ENCODE measurements at places on chromosomes 3 and 15. TPM values are rescaled to one million over a fixed set of nuclear protein-coding genes. Genes with fewer than 3 reads are reported as not detected.

DNA sequence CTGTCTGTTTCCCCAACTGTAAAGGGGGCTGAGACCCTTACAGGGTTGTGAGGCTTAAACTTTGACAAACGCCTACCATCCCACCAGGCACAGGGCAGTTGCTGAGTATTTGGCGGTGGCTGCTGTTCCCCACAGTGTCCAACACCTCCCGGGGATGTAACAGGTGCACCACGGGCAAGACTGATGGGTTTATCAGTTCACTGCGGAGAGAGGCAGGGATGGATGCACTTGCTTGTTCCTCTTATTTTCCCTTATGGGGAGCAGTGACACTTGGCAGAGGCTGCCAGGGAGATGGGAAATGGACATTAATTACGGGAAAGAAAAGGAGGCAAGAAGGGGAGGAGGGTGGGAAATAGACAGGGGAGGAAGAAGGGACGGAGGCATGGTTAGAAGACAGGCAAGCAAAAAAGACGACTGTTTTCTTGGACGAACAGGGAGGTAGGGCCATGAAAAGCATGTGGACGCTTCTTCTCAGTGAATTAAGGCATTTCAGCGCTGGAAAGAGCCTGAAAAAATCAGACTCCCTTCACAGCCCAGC lies 16.6 kb upstream of the ADIPOQ start:
- DNase-seq = no peak

DNA sequence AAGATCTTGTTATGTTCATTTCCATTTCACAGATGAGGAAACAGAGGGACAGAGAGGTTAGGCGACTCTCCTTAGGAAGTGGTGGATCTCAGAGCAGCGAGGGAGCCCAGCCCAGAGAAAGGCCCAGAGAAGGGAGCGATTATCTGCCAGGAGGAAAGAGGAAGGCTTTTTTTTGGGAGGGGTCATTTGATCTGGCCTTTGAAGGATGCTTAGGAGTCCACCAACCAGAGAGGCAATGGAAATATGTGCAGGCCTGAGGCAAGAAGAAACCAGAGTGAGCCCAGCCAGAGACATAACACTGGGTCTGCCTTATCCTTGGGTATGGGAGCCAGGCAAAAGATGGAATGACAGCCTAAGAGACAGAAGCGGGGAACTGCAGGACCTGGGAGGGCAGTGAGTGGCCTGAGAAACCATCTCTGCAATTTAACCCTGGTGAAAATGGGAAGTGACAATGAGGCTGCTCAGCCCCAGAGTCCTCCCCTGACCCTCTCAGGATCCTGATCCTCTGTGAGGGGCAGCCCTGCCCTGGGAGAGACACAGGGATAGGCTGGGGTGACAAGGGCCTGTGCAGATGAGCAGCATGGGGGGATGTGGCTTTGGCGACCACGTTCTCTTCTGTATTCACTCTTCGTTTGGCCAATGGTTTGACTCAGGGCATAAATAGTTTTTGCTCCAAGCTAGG lies 163.2 kb downstream of the WNT7A start:
- no peak for DNase-seq

DNA sequence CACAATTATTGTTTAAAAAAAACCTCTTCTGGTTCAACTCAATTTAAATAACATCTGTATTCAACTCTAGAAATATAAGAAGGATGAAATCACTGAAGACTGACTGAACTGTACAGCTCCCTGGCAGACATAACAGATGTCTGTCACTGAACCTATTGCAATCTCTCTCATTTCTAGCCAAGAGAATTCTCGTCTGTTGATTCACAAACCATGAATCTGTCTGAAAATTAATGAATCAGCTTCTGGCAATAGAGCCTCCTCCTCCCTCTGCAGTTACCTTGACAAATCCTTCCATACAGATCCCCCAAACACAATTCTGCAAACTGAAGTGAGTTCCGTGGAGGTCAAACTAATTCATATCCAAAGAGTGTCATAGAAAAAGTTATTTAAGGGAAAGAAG lies 561.4 kb downstream of the PYDC2 start:
- peak; percentile 12 for DNase-seq

GRCh38 chr3:62559831-62560445 lies 186.6 kb upstream of the FEZF2 start:
- DNase-seq = no peak

DNA sequence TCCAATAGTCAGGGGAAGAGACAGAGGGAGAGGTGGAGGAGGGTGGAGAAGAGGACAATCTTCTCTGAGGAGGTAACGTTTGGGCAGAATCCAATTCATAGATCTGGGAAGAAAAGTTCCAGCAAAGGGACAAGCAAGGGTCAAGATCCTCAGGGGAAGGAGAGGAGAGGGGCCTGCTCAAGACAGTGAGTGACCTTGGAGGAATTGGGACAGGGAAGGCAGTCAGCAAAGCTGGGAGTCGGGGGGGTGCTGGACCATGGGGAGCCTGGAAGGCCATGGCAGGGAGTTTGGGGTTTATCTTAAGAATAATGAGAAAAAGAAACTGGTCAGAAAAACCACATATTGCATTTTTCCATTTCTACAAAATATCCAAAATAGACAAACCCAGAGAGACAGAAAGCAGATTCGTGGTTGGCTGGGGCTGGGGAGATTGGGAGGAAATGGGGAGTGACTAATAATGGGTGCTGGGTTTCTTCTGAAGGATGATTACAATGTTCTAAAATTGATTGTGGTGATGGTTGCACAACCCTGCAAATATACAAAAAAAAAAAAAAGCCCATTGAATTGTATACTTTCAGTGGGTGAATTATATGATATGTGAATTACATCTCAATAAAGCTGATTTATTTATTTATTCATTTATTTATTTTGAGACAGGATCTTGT lies 19.6 kb upstream of the SRP14 start:
- no peak for DNase-seq

DNA sequence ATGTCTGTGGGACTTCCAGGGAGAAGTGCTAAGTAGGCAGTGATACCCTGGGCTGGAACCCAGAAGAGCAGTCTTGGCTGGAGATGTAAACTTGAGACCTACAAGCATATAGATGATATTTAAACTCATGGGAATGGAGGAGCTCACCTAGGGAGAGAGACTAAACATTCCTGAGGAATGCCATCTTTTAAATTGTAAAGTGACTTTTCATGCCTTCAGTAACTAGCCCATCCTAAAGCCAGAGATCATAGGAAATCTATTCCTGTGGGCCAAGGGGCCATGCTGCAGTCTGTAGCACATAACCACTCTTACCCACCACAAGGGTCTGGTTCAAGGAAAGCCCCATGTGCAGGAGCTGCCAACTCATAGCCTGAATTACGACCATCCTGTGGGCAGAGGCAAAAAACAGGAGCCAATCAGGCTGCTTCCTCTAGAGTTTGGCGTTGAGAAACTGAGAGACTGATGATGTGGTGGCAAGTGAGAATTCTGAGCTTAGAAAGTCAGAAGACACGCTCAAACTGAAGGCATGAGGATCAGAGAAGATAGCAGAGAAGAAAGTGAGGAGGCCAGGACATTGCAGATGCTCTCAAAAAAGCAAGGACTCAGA lies 37.5 kb downstream of the CTDSPL start:
- DNase-seq = no peak

DNA sequence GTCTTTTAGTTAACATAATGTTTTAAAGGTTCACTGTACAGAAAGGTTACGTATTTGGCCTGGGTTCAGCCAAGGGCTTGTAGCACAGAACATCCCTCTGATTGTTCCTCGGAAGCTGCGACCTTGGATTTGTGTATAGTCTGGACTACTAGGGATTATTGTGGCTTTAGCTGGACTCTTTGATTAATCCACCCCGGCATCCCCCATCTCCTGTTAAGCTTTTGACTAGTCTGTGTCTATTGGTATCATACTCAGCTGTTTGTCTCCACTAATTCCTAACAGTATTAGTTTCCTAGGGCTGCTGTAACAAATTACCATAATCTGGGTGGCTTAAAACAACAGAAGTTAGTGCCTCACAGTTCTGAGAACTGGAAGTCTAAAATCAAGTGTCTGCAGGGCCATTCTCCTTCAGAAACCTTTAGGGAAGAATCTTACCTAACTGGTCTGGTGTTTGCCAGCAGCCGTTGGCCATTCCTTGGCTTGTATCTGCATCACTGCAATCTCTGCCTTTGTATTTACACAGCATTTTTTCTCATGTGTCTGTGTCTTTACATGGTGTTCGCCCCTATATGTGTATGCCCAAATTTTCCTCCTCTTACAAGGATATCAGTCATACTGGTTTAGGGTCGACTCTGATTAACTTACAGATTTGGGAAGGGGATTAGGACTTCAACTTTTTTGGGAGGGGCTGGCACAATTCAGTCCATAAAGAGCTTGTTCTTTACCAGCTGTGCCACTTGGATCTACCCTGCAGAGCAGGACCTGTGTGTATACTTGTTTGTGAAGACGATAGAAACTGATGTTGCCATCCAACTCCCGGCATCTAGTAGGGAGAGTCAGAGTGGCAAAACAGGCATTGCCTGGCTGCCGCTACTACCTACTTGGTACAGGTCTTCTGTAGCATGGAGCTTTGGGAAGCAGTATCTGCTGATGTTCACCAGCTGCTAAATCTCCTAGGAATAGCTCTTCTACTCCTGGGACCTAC lies 117.8 kb downstream of the UBE2E2 start:
- DNase-seq = no peak

DNA sequence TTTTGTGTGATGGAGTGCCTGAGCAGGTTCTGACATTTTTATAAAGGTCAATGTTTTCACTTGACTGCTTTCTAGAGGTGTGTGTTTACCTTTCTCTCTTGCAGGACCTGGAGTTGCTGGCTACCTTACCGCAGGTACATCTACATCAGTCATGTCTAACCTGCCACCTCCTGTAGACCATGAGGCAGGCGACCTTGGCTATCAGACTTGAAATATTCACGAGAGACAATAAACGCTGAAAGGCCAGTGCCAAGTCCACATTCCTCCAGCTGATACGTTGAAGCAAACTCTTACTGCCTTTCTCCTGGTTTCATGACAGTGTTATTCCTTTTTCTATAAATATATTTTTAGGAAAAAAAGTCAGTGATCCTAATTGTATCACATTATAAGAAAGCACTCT lies 59.0 kb upstream of the ACKR4 start:
- DNase-seq = no peak

GRCh38 chr3:76645724-76646123 lies 394.2 kb upstream of the ROBO2 start:
- no peak for DNase-seq

GRCh38 chr15:76346669-76347481 lies 10.3 kb downstream of the ISL2 start:
- no peak for DNase-seq

DNA sequence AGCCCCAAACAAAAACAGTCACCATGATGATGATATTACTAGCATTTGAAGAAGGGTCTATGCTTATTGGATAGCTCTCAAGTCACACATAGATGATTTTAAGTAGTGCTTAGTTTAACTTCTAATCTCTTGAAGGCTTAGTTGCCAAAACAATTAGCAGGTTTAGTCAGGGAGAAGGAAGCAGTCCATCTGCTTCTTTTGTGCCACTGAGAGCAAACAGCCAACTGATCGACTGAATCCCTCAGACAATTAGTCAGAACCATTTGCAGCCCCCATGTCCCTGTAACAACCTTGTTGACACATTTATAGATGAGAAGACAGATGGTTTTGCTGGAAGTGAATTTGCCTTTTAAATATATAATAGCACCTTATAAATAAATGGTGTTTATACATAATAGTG lies 585.1 kb upstream of the SUCLG2 start:
- DNase-seq = no peak

DNA sequence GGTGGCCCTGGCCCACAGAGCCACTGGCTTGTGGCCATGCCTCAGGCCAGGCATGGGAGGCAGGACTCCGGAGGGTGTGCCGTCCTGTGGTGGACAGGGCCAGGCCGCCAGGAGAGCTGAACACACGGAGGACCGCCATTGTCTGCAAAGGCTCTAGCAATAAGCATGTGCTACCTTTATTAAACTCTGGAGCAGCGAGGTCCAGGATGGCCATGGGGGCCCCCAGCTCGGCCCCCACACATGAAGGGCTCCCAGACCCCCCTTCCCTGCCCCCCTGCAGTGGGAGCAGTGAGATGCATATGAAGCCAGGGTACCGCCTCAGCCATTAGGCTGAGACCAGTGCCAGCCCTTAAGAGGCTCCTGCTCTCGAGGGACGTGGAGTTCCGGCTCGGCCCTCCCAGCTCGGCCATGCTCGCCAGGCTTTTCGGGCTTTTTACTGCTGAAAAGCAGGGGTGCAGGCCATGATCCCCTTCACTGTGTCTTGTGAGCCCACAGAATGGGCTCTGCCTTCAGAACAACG lies 2.7 kb downstream of the AMIGO3 start:
- DNase-seq = no peak

GRCh38 chr3:70182166-70182565 lies 130.3 kb downstream of the MDFIC2 start:
- DNase-seq = no peak

- DNase-seq = peak; percentile 34
These were observed 82.9 kb upstream of the GSK3B start for GRCh38 chr3:120177151-120177550.

- DNase-seq = no peak
These were observed 1273.6 kb upstream of the GBE1 start for GRCh38 chr3:83034806-83035703.

GRCh38 chr3:37897763-37898162 lies 36.1 kb downstream of the CTDSPL start:
- no peak for DNase-seq

DNA sequence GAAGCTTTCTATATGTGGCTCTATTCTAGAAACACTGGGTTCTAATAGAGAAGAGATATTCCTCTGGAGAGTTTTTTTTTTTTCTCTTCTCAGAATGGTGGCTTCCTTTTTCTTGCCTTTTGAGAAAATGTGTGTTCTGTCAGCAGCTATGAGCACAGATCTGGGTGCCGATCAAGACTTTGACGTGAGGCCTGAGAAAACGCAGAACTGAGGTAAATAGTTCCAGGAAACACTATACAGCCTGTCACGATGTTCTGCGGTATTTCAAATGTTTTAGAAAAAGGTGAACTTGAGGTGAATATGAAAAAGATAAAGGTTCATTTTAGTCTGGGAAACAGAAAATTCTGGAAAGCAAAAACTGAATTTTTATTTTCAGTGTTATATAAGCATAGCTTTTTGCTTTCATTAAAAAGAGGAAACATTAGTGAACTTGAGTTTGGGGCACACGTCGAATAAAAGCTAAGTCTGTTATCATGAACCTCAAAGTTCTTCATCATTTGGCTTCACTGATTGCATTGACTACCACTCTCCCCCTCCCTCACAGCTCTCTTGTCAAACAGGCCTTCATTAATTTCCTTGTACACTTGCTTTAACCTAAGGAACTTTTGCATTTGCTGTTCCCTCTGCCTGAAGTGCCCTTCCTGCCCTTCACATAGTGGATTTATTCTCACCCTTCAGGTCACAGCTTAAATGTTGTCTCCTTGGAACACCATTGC lies 265.1 kb downstream of the NFKBIZ start:
- DNase-seq = no peak

DNA sequence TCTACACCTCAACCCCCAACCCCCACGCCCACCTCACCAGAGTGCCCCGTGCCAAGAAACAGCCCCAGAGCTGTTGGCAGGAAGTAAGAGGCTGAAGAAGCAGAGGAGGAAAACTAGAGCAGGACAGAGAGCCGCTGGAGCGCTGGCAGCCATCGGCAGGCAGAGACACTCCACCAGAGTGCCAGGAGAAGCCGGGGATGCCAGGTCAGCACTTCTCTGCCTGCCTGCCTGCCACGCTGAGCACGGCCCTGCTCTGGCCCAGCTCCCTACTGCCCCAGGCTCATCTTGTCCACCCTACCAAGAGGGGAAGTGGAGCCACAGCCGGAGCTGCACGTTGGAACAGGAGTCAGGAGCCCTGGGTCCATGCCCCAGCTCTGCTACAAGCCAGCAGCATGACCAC lies 29.7 kb downstream of the CACNA2D2 start:
- no peak for DNase-seq

Gene TTLL13
- not detected for total RNA-seq

Gene RBP2
- not detected for total RNA-seq

Gene NKTR
- total RNA-seq = 183 TPM

Gene THAP10
- 2.1 TPM for total RNA-seq

Gene IRAK2
- total RNA-seq = 3.8 TPM

Gene CHST2
- 16.8 TPM for total RNA-seq

Data from skin of body (tissue), 3 donors.